ENCODE measurements at places on chromosomes 6 and 20.

- DNase-seq = no peak
Measured at GRCh38 chr6:55979526-55979925, 104.1 kb upstream of the BMP5 start.

- no peak for DNase-seq
Measured at GRCh38 chr6:43608807-43609206, 20.3 kb downstream of the GTPBP2 start.

GRCh38 chr6:127956260-127956888 lies 55.5 kb upstream of the THEMIS start:
- DNase-seq = no peak

DNA sequence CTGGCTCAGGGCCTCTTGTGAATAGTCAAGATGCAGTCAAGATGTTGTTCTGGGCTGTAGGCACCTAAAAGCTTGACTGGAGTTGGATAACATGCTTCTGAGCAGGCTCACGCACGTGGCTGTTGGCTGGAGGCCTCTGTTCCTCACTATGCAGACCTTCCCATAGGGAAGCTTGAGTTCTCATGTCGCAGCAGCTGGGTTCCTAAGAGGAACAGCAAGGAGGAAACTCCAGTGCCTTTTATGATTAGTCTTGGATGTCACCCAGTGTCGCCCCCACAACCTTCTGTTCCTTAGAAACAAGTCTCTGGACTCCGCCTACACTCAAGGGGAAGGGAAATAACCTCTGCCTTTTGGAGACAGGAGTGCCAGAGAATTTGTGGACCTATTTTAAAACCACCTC lies 210.7 kb downstream of the BCAS1 start:
- no peak for DNase-seq

DNA sequence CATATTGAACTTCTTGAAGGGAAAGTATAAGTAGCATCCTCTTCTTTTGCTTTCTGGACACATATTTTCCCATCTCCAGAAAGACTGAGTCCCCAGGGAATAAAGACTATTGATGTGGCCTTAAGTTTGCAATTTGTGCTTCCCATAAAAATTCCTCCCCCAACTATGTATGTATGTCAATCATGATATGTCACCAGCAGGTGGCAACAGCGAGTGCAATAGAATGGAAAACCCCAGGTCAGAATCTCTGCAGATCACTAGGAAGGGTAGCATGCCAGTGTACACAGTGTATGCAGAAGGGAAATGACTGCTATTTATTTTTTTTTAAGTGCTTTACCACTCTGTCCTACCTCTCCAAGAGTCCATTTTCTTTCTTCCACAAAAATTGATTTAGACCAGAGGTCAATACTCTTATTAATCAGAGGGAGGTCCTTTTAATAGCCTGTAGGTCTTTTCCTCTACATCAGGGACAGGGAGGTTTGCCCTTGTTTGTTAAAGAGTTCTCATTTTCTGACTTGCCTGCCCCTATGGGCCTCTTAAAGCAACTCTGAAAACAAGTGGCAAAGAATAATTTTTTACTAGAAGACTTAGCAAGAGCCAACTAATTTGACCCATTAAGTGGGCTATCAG lies 61.4 kb downstream of the BMP2 start:
- DNase-seq = peak; percentile 67

DNA sequence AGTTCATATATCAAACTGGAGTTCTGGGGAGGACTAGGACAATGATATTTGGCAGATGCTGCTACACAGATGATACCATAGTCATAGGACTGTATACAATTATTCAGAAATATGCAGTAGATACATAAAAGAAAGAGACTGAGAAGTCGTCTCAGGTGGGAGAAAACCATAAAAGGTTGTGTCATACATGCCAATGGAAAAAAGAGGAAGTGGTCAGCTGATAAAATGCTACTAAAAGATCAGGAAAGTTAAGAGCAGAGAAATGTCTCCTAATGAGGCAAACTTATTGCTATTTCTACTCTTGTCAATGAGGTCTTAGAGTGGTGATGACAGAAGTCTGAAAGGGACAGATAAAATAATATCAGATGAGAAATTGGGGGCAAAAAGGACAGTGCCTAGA lies 407.6 kb downstream of the COL12A1 start:
- no peak for DNase-seq

GRCh38 chr6:56795466-56796195 lies 152.9 kb upstream of the DST start:
- DNase-seq = no peak

GRCh38 chr20:59157531-59157930 lies 6.1 kb upstream of the ZNF831 start:
- DNase-seq = no peak

DNA sequence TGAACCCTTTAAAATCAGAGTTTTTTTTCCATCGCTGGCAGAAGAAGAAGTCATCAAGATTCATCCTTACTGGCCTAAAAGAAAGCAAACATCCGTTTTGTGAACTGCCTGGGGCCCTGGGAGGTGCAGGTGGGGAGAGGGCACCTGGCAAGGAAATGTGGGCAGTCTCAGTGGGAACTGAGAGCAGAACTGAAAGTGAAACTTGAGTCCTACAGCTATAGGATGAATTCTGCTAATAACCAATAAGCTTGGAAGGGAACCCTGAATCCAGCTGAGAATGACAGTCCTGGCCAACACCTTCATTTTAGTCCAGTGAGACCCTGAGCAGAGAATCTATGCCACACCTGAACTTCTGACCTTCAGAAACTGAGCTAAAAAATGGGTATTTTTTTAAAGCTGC lies 130.1 kb upstream of the ASCC3 start:
- peak; percentile 6 for DNase-seq

GRCh38 chr6:129565811-129566210 lies 144.2 kb downstream of the ARHGAP18 start:
- no peak for DNase-seq

DNA sequence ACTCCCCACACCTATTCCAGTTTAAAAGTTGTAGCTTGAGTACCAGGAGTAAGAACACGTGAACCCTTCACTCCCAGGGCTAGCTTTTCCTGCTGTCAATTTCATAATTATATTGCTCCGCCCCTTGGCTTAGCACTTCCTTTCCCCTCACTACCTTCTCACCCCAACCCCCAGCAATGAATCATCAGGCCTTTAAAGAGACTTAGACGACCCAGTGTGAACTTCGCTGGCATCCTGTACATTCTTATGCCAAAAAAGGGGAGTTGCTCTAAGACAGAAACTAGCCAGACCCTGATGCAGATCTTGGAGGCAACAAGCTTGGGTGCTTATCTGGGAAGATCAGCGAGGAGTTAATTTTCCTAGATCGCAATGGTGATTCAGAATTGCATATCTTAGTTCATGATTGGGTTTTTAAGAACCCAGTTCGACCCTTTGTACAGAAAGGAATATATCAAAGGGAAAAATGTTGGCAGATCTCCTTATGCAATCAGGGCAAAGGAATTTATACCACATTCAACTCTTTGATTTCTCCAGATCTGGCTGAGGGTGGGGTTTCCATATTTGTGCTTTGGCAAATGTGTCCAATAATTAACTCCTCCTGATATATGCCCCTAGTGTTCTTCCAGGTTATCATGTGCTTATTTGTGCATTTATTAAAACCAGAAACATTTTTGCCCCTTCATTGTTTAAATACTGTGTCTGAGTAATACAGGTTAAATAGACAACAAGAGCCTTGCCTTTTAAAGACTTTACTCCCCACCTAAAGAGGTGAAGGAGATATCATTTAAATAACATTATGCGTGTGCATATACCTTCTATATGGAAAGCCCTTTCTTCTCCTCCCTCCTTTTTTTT lies 8.1 kb upstream of the ATXN1 start:
- no peak for DNase-seq

DNA sequence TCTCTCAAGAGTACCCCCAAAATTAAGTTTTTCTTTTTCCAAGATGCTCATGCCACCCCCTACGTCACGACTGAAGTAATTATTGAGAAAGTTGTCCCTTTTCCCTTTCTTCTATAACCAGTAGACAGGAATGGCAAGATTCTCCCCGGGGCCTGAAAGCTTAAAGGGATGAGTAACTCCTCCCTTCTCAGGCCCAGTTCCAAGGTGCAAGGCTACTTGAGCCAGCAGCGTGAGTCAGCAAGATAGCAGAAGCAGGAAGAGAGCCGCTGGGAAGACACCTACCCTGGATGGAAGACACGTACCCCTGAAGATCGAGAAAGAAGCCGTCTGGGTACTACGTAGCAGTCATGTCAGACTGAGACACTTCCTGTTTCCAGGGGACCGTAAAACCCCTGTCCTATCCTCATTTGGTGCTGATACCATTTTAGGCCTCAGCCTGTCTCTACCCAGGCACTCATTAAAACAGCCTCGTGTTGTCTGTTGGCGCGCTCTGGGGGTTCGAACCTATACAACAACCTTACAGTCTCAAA lies 241.0 kb downstream of the ADGRG6 start:
- no peak for DNase-seq

DNA sequence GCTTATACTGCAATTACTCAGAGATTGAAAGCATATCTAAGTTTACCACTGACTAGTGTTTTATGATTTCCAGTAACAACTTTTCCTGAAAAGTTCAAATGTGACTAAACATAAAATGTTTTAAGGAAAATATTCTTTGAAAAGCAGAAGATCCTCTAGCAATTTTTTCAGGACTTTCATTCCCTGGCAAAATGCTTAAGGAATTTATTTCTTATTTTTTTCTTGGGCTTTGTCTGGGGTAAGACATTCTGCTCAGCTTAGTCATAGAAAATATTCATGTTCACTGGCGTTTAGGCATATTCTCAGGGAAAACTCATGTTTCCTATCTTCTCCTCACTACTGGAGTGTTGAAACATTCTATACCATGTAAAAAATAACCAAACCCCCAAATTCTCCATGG lies 235.3 kb upstream of the CEP162 start:
- no peak for DNase-seq

DNA sequence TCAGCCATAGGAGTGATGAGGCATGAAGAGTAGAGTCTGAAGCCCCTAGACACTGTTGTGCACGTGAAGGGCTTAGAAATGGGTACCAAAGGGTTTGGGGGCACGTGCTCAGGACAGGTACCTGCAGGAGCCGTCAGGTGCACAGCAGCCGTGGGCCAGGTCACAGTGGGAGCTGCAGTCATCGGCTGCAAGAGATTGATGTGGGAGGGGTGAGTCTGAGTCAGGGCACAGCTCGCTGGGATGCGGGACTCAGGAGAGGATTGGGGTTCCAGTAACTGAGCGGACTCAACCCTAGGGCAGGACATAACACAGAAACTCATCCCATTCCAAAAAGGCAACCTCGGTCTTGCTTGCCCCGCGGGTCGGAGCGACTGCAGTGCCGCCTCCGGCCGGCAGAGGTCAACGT lies 1.1 kb downstream of the DLK2 start:
- DNase-seq = peak; percentile 53

GRCh38 chr6:157867981-157868380 lies 44.9 kb downstream of the SNX9 start:
- no peak for DNase-seq

DNA sequence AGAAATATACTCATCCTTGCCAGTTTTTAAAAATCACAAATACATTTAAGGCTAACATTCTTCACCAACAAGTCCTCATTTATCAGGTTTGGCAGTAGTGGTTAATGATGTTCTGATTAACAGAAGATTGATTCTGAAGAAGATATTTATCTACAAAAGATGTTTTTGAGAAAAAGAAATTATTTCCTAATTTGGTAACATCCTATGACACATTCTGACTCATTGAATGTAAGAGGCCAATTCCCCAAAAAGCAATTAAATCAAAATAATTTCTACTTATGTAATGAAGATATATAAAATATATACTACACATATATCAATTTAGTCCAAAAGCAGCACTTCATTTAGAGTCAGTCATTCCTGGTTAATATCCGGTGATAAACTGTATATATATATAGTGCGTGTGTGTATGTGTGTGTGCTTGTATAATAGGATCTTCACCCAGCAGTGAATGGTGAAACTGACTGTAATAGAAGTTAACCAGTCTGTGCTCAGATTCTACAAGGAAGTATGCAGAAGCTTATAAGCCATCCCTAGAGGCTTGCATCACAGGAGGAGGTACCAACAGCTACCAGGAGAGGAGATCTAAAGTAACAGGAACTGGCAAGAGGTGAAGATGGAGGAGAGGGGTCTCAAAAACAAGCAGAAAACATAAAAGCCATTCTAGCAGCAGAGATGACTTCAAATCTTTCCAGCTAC lies 82.9 kb upstream of the MARCKS start:
- DNase-seq = no peak

DNA sequence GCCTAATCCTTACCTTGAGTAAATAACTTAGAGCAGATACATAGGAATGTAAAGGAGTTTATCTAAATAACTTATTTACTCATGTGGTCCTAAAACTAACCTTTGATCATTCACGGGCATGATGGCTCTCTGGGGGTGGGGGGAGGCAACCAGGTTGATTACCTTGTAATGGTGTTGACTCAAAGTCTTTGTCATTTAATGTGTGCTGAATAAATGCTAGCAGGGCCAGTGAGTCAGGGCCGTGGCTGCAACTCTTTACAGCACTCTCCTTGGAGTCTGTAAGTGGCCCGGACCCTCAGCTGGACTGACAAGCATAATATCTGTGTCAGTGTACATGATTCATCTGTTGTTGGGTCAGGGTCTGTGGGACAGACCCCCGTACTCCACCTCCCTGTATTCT lies 203.0 kb downstream of the EPM2A start:
- no peak for DNase-seq

DNA sequence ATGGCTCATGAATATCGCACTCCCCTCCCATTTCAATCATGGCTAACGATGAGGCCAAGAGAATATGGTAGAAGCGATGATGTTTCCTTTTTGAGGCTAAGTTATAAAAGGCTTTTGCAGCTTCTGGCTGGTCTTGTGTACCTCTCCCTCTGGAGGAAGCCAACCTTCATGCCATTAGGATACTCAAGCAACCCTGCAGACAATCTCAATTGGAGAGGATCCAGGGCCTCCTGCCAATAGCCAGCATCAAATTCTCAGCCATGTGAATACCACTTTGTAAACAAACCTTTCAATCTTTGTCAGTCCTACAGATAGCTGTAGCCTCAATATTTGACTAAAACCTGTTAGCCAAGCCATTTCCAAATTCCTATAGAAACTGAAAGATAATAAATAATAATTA lies 738.4 kb downstream of the KIF16B start:
- DNase-seq = peak; percentile 63

- DNase-seq = no peak
Measured at GRCh38 chr20:59456342-59457279, 147.7 kb upstream of the PHACTR3 start.

GRCh38 chr20:18973529-18974173 lies 160.1 kb downstream of the SCP2D1 start:
- no peak for DNase-seq

DNA sequence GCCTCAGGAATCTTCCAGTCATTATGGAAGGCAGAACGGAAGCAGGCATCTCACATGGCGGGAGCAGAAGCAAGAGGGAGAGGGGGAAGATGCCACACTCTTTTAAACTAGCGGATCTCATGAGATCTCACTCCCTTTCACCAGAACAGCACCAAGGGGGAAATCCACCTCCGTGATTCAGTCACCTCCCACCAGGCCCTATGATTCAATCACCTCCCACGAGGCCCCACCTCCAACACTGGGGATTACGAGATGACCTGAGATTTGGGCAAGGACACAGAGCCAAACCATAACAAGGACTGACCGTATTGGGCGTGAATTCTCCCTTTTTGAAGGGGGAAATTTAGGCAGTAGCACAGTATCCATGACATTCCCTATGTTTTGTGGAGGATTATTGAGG lies 88.8 kb downstream of the TMEM170B start:
- no peak for DNase-seq

GRCh38 chr6:158694913-158695312 lies 45.1 kb downstream of the SYTL3 start:
- no peak for DNase-seq

GRCh38 chr6:138263963-138264362 lies 45.7 kb upstream of the PBOV1 start:
- no peak for DNase-seq

All from NCI-H1105 (cell line).